ENCODE measurements at places on chromosomes 2 and 18.
A peak's percentile ranks its signal among the peaks of the same experiment; 100 is the strongest.

- no peak for DNase-seq
Measured at GRCh38 chr18:26425148-26425531, 123.2 kb downstream of the KCTD1 start.

DNA sequence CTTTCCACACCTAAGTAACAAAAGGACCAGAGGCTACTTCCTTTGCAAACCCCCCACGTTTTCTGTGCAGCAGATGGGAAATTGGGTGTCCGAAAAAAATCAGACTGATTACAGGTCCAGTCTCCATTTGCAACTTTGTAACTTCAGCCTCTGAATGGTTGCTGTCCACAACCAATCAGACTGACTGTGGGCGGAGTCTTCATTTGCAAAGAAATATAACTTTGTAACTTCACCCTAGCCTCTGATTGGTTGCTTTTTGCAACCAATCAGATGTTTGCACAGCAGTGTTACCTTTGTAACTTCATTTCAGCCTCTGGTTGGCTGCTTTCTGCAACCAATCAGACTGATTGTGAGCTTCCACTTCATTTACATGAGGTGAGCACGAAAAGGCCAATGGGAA is 27.8 kb upstream of the CACNB4 start:
- DNase-seq, result no peak

DNA sequence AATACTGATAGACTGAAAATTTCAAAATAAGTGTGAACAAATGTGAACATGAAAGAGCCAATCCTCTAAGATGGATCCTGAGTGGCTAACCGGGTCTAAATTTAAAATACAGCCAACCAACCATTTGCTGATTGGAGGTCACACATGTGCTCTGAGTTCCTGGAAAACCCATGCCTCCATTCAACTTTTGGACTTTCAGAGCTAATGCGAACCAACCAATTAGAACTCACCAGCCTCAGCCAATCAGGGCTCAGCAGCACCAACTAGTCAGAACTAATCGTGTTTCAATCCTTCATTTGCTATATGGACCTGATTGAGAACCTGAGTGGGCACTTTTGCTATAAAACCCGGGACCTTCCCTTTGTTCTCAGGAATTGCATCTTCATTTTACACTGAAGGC is 111.5 kb downstream of the MEP1B start:
- no peak for DNase-seq

GRCh38 chr2:30561349-30561748 is 114.3 kb downstream of the LCLAT1 start:
- no peak for DNase-seq

DNA sequence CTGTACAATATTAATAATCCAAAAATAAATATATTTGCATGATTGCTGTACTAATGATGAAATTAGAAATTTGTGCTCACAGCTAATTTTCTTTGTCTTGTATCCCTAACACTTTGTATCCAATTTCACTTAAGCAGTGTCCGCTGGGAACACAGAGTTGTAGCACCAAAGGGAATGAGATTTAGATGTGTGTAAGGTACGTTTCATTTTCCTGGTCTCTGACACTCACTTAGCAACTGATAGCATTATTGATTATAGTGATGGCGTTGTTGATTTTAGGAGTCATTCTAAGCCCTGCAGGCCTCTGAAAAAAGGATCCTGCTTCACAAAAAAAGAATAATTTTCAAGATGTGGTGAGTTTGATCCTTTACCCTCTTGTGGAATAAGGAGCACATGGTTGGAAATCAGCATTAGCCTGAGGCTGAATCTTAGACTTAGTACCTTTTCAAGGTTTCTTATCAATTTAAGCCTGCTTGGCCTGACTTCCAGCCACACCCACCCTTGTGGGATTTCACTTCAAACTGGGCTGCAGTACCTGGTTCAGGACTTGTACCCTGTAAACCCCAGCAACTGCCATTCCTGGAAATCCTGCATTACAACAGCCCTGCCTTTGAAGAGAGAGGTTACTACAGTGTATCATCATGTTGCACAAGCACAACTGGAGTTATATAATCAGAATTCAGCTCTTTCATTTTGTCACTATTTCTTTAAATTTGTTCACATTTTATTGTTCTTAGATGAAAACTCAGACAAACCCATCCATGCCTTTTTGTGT is 116.2 kb downstream of the RND3 start:
- DNase-seq, result no peak

GRCh38 chr18:74856434-74856833 is 258.8 kb downstream of the ZNF407 start:
- no peak for DNase-seq

GRCh38 chr2:128196471-128196931 is 105.5 kb downstream of the UGGT1 start:
- no peak for DNase-seq

DNA sequence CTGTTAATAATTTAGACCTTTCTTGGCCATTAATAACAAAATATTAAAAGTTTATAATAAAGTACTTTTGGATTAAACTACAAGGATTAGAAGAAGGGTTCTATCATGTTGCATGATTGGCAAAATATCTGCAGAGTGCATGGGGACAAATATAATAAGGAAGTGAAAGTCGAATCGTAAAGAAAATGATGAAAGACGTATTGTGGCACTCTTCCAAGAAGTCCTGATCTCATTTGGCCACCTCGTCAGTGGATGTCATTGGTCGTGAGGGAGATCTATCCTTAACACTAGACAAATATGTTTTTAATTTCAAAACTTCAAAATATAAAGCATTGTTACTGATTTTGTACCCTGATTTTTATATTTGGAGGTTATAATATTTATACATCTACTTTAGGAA is 197.7 kb upstream of the STON1 start:
- DNase-seq, result no peak

DNA sequence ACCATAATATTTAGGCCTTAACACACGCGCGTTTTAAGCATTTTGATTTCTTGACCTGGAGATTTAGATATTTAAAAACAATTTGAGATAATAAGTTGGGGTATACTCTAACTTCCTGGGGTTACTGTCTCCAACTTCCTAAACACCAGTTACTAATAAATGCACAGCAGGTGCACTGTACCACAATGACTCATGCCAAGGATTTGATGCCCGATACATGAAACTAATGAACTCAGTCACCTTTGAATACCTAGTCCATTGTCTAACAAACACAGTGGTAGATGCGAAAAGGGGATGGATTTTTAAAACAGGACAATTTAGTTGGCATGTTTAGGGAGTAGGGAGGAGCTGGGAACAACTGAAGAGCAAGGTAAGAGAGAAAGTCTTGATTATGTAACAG is 21.2 kb downstream of the CABYR start:
- no peak for DNase-seq

GRCh38 chr2:215722125-215722524 is 286.3 kb upstream of the FN1 start:
- no peak for DNase-seq

- no peak for DNase-seq
Measured at GRCh38 chr2:23718931-23719700, 207.8 kb downstream of the ATAD2B start.

DNA sequence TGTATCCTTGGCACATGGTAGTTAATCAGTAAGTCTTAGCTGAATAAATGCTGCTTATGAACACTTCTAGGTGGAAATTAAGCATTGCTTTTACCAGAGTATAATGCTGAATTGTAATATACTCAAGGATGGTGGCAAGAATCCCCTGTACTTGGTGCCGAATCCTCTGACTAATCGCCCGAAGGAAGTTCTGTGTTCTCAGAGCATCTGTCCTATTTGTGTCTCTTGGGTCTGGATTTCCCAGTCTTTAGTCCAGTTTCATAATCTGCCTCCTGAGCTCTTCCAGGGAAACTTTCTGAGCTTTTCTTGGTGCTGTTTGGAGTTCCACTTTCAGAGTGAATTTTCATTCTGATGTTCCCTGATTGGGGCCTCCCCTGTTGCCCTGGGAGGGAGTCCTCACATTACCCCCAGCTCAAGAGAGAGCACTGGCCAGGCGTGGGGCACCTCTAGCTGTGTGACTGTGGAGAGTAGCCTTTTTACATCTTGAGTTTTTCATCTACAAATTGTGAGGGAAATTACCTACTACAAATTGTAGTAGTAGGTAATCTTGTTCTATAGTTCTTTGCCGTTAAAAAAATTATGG is 144.9 kb downstream of the LTBP1 start:
- DNase-seq, result no peak

GRCh38 chr2:36951027-36951518 is 15.3 kb downstream of the STRN start:
- no peak for DNase-seq

DNA sequence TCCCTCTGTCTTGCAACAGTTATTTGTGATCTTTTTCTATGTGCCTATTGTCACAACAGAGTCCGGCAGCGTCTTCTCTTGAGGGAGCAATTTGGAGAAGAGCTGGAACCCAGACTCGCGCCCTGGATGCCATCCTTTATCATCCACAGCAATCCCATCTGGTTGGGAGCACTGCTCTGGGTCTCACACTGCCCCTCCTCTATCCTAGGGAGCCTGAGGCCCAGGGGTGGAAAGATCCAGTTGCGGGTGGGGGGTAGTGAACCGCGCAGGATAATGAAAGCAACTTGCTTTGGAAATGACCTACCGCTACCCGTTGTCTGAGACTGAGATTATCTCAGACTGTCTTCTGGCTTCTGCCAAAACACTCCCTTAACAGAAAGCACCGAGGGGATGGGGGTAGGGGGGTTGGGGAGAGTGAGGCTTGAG is 713 bp downstream of the WBP1 start:
- no peak for DNase-seq

DNA sequence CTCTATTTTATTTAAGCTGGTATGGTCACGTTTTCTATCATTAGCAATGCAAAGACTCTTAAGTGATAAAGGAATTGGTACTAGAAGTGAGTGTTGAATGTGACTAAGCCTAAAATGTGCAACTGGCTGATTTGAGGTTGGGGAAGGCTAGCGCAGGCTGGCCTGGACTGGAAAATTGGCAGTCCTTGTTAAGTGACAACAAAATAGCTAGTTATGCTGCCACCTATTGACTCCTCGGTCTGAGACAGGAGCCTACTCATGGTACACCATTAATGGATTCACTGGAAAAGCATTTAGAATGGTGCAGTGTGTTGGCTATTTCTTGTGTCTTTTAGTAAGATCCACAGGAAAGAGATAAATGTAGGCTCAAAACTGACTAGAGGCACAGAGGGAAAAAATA is 5.7 kb upstream of the WIPF1 start:
- peak; percentile 45 for DNase-seq

DNA sequence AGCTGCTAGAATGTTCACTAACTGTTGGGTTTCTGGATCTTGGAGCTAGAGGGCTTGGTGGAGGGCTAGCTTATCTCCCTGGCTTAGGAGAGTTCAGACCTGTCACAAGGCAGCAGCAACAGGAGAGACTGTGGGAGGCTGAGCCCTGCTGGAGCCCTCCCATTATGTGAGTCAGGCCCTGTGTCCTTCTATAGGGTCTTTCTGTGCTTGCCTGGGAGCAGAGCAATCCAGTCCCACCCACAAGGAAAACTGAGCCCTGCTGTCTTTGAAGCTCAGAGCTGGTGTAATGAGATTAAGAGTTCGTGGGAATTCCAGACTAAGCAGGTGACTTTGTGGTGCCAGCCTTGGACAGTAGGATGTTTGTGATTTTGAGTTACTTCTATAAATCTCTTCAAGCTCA is 249.0 kb downstream of the TTC32 start:
- no peak for DNase-seq

GRCh38 chr2:207937823-207938222 is 87.5 kb downstream of the PLEKHM3 start:
- DNase-seq, result no peak

GRCh38 chr2:236824836-236825235 is 255.2 kb downstream of the ACKR3 start:
- no peak for DNase-seq

DNA sequence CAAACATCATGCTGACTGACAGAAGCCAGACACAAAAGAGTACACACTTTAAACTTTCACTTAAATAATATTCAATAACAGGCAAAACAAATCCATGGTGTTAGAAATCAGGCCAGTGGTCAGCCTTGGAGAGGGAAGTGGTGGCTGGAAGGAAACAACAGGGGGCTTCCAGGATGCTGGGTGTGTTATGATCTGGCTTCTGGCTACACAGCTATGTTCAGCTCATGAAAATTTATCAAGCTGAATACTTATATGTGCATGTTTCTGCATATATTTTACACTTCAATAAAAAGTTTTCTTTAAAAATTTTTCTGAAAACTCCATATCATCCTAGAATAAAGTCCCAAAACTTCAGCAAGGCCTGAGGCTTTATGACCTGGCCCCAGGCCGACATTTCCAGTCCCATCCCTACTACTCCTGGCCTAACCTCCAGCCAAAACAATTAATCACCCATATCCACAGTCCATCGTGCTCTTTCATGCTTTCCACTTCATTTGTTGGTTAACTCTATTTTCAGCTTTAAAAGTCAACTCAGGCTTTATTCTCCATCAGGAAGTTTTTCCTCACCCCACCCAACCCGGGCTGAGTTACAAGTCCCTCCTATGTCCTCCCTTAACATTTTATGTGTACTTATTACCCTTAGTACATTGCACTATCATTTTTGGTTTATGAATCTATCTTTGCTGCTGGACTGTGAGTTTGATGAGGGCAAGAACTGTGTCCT is 27.9 kb upstream of the SPTBN1 start:
- DNase-seq, result no peak

Measured in activated naive CD8-positive, alpha-beta T cell treated with anti-CD3 and anti-CD28 coated beads for 36 hours (primary cell).